ENCODE measurements at places on chromosomes 1 and 21.

DNA sequence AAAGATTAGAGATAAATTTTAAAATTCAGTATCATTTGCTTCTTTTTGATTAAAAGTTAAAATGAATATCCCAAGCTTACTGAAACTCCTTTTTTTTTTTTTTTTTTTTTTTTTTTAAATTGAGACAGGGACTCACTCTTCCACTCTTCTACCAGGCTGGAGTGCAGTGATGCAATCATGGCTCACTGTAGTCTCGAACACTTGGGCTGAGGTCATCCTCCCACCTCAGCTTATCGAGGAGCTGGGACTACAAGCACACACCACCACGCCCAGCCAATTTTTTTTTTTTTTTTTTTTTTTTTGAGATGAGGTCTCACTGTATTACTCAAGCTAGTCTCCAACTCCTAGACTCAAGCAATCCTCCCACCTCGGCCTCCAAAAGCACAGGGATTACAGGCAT is 92.1 kb upstream of the RGS18 start:
- no peak for DNase-seq

DNA sequence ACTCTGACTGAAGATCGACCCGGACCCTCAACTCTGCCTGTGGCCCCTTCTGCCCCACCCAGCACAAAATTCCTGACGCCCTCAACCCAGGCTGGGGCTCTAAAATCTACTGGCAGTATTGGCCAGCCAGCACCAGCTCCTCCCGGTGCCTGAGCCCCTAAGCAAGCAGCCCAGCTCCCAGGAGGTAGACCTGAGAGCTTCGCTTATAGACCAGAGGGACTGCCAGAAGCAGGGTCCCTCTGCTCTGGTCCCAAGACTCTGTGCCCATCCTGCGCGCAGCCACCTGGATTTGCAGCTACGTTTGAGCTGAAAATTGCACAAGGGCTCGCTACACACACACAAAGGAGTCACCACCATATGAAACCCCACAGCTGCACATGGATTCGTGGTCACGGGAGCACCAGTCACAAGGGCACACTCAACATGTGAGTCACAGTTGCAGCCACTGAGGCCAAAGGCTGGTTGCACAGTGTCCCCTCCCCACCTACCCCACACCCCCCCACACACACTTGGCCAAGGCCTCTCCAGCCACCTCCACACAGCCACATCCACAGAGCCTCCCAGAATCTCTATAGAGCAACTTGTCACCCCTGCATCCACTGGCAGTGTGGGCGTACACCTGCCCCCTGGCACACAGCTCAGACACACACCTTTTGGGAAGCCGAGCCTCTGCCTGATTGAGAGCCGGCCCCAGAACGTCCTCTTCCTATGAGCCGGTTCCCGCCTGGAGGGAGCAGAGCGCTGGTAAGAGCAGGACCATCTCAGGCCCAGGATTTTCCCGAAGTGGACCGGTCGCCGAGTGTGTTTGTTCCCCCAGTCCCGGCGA is 1.1 kb upstream of the DMBX1 start:
- DNase-seq: no peak

DNA sequence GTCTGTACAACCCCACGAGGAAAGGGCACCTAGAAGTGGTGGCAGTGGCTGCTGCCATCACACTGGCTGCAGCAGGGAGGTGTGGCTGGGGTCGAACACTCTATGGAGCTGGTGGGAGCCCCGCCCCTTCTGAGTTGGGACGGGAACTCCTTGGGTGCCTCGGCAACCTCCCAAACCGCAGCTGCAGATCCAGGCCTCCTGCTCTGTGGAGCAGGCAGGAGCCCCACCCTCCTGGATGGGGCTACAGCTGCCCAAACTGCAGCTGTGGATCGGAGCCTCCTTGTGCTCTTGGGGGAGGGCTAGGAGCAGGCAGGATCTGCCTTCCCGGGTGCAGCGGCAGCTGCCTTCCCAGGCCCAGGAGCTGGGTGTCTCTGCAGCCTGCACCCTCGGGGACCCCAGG is 38.9 kb upstream of the TARDBP start:
- DNase-seq: peak; percentile 60

DNA sequence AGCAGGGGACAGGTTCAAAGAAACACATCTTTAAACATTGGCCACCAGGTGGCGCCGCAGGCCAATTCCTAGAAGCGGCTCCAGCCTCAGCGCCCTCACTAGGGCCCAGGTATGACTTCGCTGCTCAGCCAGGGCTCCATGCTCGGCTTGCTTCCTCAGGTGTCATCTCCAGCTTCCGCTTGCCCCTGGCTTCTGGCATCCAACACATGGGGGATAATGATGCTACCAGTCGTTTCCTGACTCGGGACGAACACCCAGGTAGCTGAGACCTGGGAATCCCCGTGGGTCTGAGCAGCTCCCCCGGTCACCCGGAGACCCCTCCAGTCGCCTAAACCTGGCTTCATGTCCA is 8.5 kb upstream of the MEX3A start:
- peak; percentile 81 for DNase-seq

GRCh38 chr1:174158767-174159251 is 511 bp upstream of the RABGAP1L start:
- DNase-seq: no peak

DNA sequence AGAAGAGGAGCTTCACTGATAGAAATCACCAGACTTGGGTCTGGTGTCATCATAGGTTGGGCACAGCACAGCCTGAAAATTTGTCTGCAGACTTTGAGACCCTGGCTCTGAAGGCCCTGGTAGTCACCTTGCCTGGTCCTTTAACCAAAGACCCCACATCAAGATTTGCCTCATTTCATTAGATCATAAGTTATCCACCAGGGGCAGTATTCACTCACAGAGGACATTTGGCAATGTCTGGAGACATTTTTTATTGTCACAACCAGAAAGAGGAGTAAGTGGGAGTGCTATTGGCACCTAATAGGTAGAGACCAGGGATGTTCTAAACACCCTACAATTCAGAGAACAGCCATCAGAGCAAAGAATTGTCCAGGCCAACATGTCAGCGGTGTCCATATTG is 22.1 kb upstream of the PAX7 start:
- no peak for DNase-seq

- DNase-seq: no peak
These were observed 76.8 kb upstream of the COL24A1 start for GRCh38 chr1:86233403-86233802.

- DNase-seq: no peak
These were observed 1252.1 kb upstream of the ADGRL4 start for GRCh38 chr1:80258659-80259058.

DNA sequence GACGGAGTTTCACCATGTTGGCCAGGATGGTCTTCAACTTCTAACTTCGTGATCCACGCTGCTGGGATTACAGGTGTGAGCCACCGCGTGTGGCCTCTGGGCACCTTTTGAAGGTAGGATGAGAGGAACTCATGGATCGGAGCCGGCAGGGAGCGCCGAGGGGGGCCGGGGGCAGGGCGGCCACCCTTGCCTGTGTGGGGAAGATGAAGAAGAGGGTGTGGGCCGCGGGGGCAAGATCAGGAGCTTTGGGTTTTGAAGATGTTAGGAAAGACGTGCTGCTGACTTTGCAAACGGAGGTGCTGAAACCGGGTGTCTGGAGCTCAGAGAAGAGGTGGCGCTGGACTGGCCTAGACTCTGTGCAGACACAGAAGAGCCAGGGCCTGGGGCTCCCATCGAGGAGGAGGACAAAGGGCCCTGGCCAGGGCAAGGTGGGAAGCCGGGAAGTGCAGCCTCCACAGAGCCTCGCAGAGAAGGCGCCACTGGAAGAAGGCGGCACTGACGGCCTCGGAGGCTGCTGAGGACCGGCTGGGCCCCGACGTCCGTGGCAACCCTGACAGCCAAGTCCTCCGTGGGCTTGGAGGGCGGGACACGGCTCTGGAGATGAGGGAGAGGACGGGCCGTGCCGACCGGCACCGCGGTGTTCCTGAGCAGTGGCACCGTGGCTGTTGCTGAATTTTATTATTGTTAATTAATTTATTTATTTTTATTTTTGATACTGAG is 13.7 kb downstream of the RNF223 start:
- DNase-seq: no peak

DNA sequence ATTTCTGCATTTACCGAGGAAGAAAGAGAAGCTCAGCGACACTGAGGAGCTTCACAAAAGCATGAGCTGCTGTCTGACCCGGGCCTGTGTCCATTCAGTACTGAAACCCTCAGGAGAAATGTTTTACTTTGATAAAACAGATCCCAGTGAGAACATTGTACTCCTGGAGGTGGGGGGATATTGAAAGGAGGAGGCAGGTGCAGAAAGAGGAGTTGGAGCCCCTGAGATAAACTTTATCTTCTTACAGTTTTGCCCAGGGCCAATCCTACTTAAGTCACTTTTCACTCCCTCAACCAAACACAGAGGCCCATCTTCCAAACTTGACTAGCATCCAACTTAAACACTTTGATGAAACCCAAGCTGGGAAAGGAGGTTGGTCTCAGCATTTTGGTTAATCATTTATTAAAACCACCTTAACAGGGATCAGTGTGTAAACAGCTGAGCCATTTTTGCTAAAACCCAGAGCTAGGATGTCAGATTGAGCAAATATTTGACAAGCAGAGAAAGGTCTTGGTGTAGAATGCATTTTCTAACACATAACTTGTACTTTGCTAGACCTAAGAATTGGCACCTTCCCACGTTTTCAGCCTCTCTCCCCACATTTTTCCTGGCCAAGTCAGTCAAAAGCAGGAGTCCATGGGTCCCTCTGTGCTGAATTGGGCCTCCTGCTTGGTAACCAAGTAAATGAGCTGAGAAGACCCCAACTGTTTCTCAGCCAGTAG is 32.5 kb upstream of the SARS1 start:
- DNase-seq: no peak

- no peak for DNase-seq
These were observed 55.0 kb upstream of the RIPK4 start for GRCh38 chr21:41821756-41822431.

DNA sequence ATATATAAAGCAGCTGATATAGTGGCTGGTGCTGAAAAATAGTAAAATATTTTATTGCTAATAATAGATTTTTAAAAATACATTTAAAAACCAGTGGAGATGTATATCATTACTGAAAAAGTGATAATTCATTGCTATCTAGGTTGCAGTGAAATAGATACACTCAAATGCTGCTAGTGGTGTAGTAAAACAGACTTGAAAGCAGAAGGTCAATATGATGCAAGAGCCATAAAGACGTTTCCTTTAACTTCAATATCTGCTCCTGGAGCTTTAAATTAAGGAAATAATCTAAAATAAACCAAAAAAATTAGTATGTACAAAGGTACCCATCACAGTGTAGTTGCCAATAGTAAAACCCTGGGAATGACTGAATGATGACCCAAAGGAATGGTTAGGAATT is 26.2 kb downstream of the RHEX start:
- no peak for DNase-seq

- DNase-seq: peak; percentile 10
These were observed 88.7 kb upstream of the SIM2 start for GRCh38 chr21:36610201-36610600.

GRCh38 chr1:46611691-46612221 is 4.9 kb downstream of the MOB3C start:
- no peak for DNase-seq

- no peak for DNase-seq
These were observed 65.8 kb upstream of the ABCG1 start for GRCh38 chr21:42153046-42153686.

DNA sequence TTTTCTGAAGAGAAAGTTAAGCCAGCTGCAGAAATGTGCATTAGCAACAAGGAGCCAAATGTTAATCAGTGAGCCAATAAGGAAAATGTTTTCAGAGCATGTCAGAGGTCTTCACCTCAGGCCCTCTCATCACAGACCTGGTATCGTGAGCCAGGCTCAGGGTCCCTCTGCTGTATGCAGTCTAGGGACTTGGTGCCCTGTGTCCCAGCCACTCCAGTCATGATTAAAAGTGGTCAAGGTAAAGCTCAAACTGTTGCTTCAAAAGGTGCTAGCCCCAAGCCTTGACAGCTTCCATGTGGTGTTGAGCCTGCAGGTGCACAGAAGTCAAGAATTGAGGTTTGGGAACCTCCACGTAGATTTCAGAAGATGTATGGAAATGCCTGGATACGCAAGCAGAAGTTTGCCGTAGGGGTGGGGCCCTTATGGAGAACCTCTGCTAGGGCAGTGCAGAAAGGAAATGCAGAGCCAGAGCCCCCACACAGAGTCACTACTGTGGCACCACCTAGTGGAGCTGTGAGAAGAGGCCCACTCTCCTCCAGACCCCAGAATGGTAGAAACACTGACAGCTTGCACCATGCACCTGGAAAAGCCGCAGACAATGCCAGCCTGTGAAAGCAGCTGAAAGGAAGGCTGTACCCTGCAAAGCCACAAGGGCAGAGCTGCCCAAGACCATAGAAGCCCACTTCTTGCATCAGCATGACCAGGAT is 1128.7 kb downstream of the AMY1C start:
- no peak for DNase-seq

DNA sequence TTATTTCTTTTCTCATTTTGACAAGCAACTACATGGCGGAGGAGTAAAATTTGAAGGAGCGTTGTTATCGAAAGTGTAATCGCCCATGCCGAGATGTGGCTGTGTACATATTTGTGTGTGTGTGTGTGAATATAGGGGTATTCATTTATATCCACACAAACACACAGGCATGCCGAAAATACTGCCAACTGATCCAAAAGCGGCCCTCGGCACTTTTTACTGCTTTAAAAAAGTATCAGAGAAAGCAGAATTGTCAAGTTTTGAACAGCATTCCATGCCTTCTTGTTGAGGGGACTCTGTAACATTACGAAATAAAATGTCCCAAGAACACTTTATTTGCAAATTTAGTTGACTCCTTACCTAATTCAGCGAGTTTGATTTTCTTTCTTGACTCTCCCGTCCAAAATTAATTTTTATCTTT is 1.1 kb downstream of the PBX1 start:
- peak; percentile 42 for DNase-seq

- peak; percentile 29 for DNase-seq
These were observed 17.5 kb downstream of the RNF2 start for GRCh38 chr1:185062710-185063370.

DNA sequence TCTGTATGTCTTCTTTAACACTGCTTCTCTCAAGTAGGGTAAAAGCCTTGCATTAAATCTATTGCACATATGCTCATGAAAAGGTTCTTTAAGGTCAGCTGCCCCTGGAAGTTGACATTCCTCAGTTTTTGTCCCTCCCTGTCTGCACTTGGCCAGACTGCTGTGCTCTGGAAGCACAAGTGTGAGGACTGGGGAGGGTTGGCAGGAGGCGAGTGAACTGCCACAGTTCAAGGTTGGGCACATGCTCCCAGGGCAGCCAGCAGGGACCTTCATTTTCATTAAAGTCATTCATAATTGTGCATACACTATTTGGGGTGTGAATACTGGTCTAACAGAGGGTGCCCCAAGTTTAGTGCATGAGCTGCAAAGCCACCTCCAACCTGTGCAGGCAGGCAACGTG is 10.9 kb upstream of the THEM5 start:
- DNase-seq: no peak
